ENCODE measurements at places on chromosomes 1 and 21.

GRCh38 chr1:209102120-209102519 lies 481.4 kb upstream of the CAMK1G start:
- no peak for DNase-seq

GRCh38 chr1:224791362-224791941 lies 138.0 kb upstream of the DNAH14 start:
- no peak for DNase-seq

DNA sequence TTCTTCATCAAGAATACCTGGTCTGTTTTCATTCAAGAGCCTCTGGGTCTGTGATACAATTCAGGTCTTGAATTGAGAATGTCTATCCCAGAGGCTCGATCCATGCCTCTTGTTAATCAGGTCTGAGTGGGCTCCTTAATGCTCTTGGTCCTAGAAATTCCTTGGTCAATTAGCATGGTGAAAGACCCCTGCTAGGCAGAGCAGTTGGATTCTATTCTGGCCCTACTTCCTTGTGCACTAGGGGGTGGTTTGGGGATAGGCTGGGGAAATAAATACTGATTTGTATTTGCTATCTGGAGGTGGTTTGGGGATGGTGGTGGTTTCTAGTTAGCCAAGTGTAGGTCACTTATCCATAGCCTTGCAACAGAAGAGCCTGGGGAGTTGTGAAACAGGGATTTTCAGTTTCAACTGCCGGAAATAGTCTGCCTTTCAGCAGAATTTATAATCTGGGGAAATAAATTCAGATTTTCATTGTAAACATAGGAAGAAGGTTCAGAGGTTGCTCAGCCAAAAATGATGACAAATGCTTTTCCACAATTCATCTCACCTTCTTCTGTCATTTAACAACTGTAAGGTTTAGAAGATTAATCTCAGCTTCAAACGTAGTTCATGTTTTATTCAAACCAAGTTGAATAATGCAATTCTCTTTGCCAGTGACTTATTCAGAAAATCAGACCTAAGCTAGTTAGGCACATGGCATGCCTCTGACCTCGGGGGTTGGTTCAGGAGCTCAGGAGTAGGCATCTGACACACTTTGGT lies 22.2 kb upstream of the SCAF4 start:
- DNase-seq: no peak

DNA sequence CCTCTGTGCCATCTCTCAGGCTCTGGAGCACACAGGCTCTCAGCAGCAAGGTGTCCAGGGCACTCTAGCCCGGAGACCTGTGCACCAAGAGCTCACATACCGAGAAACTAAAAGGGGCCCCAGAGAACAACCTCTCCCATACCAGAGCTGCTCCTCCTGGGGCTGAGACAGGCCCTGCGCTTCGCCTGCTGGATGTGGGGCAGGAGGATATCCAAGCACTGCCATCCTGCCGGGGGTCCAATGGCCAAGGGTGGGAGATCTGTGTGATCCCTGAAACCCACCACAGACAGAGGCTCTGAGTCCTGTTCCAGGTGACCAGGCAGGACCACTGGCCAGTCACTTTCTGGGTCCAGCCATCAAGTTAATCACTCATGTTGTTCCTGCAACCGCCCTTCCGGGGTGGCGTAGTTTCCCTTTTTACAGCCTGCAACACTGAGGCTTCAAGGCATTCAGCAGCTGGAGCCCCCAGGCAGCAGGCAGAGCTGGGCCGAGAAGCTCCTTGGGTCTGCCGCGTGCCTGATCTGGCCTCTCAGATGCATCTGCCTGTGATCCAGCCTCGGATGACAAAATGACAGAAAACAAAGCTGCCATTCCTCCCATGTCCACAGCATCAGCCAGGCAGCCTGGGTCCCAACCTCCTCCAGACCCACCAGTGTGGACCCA lies 36.7 kb upstream of the ACTRT2 start:
- no peak for DNase-seq

GRCh38 chr1:229871078-229871676 lies 195.9 kb upstream of the GALNT2 start:
- DNase-seq: no peak

DNA sequence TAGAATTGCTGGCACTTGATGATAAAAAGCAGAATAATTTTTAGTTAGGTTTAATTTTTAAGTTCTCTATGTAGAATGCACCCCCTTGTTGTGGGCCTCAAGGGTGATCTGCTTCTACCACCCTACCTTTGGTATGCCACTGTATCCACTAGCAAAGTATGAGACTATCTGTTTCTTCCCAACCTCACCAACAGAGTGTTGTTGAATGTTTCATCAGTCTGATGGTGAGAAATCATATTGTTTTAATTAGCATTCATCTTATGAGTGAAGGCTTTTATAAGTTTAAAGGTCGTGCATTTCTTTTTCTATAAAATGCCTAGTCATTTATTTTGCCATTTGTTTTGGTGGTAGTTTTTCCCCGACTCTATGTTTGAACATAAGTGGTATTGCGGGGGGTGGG lies 141.0 kb downstream of the MAGI3 start:
- DNase-seq: no peak

- no peak for DNase-seq
These were observed 45.9 kb downstream of the KIRREL1 start for GRCh38 chr1:158039380-158039779.

DNA sequence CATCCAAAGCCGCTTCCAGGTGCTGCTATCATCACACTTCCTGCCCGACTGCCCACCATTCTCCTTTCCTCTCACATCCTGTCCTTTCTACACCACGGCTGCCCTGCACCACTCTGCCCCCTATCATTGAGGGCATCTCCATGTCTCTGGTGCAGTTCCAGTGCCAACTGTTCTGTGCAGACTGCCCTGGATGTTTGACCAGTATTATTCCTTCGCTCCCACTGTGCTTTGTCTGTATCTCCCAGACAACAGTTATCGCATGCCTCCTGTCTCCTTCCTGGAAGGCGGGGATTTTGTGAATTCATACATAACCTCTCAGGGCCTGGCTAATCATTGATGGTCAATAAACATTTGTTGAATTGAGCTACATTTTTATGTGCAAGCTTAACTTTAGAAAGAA lies 63.6 kb upstream of the GNG12 start:
- no peak for DNase-seq

GRCh38 chr1:227919906-227920305 lies 27.8 kb downstream of the WNT9A start:
- no peak for DNase-seq

DNA sequence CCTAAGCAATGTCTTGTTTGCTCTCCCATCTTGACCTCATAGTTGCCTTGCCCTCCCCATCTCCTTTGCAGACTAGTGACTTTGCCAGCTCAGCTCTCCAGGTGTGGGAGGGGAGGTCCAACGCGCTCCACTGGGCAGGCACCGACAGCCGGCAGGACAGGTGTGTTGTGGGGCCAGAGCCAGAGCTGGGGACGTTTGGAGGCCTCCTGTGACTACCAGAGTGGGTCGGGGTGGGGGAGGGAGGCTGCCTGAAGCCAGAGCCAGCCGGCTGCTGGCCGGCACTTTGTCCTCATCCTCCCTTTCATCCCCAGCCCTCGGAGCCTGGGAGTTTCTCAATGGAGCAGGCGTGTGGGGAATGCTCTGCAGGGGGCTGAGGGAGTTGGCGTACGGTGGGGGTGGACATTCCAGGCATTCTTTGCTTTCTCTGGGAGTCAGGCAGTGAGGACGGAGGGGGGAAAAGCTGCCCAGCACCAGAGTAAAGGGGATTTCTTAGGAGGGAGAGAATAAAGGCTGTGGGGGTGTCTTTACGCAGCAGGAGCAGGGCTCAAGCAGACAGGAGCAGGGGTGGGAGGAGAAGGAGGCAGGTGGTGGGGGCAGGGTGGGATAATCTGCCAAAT lies 20.2 kb downstream of the NUAK2 start:
- DNase-seq: peak; percentile 61

DNA sequence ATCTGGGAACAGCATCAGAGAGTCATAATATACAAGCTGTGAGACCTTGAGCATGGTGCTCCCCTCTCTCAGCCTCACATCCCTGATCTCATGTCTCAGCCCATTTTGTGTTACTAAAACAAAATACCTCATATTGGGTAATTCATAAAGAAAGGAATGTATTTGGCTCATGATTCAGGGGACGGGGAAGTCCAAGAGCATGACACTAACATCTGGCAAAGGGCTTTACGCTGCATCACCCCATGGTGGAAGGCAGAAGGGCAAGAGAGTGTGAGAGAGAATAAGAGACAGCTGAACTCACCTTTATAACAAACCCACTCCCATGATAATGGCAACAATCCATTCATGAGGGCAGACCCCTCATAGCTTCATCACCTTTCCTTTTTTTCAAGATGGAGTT lies 36.5 kb downstream of the RNASEL start:
- no peak for DNase-seq

- DNase-seq: no peak
These were observed 35.8 kb downstream of the ZC3H11B start for GRCh38 chr1:219576931-219577730.

DNA sequence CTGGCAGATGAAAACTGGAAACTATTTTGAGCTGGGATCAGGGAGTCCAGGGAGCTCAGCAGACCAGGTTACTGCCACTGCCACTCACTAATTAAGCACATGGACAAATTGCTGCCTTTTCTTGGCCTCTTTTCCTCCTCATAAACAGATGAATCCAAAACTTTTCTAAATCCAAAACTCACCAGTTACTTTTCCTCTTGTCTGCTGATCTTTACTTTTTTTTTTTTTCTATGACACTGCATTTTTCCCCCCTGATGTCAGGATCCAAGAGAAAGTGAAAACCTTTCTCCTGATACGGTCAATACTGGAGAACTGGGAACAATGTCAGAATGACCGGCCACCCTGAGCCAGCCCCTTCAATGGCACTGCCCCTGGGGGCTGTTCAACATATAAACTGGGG lies 405.8 kb downstream of the DUSP10 start:
- no peak for DNase-seq

- DNase-seq: no peak
These were observed 25.4 kb downstream of the SLC1A7 start for GRCh38 chr1:53116933-53117600.

GRCh38 chr1:154869351-154870114 lies 548 bp downstream of the KCNN3 start:
- DNase-seq: no peak

DNA sequence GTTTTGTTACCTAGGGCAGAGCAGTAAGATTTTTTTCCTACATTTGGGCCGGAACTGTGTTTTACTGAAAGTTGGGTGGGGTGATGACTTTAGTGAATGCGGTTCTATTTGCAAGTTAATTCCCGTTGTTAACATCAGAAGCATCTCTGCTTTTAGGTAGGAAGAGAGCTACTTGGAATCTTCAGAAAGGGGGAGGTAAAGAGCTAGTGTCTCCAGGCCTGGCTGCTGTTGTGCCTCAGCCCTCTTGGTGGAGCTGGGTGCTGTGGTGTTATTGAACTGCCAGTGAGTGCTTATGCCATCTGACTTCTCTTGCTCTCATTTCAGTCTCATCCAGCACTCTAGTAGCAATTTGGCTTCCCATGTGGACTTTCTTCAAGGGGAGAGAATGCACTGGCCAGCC lies 3.4 kb downstream of the KDM4A start:
- DNase-seq: no peak

Data from neural crest cell (in vitro differentiated cells).